GM04503 (cell line): ENCODE measurements at places on chromosomes 4 and X.

GRCh38 chrX:39981946-39982345 lies 115.8 kb downstream of the BCOR start:
- DNase-seq = no peak

DNA sequence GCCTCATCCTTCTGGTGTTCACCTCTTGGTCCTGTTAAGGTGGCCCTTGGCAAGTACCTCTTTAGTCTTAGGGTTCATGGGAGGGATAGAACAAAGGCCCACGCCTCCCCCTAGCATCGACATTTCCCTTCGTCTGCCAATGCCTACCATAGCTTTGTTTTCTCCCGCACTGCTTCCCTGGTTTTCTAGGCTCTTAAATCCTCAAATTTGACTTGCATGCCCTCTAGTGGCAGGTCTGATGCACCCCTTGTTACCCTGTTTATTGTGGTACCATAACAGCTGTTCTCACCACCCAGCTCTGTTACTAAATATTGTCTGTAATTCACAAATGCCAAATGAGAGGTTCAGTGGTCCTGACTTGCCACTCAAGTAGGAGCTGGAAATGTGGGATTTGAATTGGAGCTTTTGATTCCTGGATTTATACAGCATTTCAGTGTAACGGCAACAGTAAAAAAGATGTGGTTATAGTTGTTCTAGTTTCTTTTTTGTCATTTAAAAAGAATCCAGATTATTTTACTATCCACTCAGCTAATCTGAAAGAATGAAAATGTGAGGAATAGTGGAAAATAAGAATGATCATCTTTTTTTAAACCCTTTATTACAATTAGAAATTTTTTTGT lies 100.1 kb downstream of the REPS2 start:
- no peak for DNase-seq

- no peak for DNase-seq
These were observed at the start of the genes DHRSX and ZBED1 for GRCh38 chrX:2500803-2501558. TSS of gene DHRSX (minus strand) at chrX:2500976. CDS start at chrX:2500925, 51 bp downstream. TSS of gene ZBED1 (minus strand) at chrX:2500976. CDS start at chrX:2490719, 10,257 bp downstream.

- DNase-seq = no peak
These were observed 244.2 kb upstream of the GRID2 start for GRCh38 chr4:92059615-92060014.

DNA sequence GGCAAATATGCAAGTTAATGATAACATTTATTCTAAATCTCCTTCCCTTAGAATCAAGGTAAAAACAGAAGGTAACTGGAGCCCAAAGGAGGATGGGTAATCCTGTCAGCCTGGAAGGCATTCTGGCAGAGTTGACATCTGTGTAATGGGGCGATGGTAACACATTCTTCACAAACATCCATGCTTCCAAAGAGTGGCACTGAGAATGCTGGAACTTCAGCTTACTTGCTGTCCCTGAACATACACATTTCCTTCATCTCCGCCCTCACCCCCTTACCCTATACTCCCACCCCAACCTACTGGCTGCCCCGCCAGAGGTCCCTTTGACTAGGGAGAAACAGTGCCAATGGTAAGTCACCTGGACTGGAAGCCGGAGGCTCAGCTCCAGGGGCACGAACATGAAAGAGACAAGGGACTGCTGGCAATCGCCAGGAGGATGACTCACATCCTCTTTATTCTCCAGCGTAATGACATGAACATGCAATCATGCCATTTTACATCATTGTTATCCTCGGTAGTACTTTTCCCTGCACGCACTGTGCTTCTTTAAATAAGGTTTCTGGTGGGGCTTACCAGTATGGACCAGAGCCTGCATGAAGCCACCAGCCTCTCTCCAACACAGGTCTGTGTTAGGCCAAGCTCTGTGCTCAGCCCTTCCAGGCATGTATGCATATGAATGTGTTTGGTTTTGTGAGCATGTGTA lies 694.2 kb upstream of the TENM3 start:
- peak; percentile 55 for DNase-seq

- no peak for DNase-seq
These were observed 191.2 kb downstream of the BANK1 start for GRCh38 chr4:101981756-101982155.

- peak; percentile 54 for DNase-seq
These were observed 1.2 kb upstream of the CHRNA9 start for GRCh38 chr4:40333921-40334352.

GRCh38 chr4:81688085-81688484 lies 216.4 kb upstream of the RASGEF1B start:
- no peak for DNase-seq

DNA sequence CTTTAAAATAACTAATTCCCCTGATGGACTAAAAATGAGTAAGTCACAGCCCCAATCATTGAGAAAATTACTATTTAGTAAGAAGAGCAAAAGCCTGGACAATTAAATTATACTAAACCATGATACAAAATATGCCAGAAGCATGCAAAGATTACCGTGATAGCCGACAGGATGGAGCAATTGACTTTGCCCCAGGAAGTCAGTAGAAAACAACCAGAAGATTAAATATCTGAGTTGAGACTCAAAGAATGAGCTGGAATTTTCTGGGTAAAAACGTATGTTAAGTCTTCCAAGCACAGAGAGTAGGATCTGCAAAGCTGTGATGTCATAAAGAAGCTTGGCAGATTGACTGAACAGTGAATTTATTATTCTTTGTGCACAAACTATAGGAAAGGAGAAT lies 816.1 kb upstream of the TENM3 start:
- DNase-seq = no peak

- no peak for DNase-seq
These were observed 1.0 kb upstream of the ANKRD17 start for GRCh38 chr4:73259571-73260090.

DNA sequence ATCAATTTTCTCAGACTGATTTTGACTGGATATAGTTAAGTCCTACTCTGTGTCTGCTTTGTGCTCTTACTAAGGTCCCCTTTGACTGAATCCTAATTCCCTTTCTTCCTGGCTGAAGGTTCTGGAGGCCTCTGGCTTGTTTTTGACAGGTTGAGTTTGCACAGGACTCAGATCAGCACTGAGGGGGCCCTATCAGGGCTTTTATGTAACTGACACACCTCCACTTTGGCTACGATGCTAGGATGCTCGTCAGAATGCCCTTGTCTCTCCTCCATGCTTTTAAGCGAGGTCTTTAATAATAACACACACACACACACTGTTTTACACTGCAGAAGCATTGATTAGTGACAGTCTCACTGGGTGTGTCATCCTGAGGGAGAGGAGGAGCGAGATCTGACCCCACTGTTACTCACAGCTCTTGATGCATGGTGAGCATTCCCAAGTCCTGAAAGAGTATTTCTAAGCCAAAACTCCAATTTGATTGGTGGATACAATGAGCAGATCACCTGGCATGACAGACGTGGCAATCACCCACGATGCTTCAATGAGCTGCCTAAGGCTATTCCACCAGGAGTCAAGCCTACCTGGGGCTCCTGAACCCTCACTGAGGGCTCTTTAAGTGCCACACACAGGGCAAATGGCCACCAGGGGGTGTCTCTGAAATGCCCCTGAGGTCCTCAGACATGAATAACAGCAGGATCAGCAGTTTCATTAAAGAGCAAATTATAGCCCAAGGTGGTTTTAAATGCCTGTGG lies 130.4 kb upstream of the CPEB2 start:
- no peak for DNase-seq

DNA sequence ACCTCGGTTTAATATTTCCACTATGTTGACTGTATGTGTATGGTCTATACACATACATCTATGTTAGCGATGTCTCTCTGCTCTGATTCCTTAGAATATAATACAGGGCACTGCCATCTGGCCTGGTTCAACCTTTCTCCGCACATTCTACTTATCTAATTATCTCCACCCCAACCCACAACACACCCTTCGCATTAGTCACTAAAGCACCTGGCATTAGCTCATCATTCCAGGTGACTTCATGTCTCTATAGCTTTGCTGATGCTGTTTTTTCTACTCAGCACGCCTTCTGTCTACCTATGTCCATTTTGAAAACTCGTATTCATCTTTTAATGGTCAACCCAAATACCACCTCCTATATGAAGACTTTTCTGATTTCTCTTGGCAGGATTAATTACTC lies 425.2 kb upstream of the RASGEF1B start:
- no peak for DNase-seq

DNA sequence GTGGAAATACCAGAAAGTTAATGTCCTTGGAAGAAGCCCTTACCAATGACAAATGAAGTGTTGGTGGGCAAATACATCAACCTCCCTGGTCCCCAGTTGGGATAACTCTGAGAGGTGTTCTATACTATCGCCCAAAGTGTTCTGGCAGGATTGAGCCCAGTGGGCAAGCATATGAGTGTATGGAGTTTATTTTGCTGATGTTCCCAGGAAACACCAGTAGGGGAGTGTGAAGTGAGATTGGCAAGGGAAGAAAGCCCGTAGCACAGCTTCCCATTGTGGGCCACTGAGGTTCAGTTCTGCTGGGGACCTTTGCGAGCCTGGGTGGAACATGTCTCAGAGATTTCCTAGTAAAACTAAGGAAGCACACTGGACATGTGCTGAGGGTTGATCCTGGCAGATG lies 65.1 kb downstream of the ARHGAP6 start:
- DNase-seq = no peak

DNA sequence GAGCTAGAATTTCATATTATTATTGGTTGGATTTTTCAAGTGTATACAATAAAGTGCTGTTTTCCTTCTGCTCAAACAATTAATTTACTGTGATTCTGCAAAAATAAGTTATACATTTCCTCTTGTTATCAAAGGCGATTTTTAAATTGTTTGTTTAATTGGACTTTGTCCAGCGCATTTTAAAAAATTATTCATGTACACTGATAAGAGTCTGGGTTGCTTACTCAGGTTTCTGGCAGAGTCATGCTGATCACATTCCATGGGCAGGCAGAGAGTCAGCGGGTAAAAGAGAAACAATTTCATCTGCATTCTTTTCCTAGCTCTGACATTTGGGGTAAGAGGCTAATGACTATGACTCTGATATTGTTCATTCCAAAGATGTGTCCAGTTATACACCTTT lies 8.9 kb downstream of the FAT4 start:
- DNase-seq = no peak

DNA sequence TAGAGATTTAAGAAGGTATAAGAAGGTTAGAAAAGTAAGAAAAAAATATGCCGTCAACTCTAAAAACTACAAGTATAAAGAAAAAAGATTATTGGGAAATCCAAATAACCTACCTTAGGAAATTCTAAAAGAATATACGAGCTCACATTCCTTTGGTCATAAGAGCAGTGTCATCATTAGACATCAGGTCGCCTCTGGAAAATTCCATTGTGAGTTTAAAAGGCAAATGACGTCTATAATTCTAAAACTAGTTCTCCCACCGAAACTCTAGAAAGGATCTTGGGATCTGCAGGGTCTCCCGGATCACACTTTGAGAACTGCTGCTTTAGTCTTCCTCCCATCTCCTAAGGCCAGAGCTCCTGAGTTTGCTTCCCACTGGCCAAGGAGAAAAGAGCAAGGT lies 518 bp upstream of the SAT1 start:
- no peak for DNase-seq

DNA sequence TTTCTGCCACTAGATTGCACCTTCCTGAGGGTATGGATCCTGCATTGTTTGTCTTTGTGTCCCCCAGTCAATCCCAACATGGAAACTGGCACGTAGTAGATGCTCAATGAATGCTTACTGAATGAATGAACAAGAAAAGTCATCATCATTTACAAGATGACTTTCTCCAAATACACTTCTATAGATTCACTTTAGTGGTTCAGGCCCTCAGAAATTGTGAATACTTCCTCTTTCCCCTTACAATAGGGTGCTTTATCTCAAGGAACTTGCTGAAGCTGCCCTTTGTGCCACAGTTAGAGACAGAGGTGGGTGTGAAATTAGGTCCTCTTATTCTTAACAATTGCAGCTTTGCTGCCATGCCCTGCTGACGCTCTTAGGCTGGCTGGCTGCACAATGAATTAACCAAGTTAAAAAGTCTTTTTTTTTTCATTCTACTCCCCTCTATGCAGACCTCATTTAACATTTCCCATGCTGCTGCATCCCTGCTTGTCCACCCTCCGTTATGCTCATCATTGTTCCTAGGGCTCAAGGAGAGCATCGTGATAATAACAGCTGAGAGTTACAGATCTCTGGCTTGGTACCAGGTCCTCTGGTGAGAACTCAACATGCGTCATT lies 108.0 kb upstream of the ZNF518B start:
- DNase-seq = no peak

- no peak for DNase-seq
These were observed at the start of gene CXCL3 for GRCh38 chr4:74038425-74039314. TSS of gene CXCL3 (minus strand) at chr4:74038689. CDS start at chr4:74038611, 78 bp downstream.

- peak; percentile 64 for DNase-seq
These were observed 56.2 kb downstream of the RTL9 start for GRCh38 chrX:110414679-110415439.

- DNase-seq = no peak
These were observed 25.9 kb downstream of the CFAP299 start for GRCh38 chr4:80361329-80361900.

GRCh38 chrX:18036394-18036793 lies 175.3 kb upstream of the RAI2 start:
- DNase-seq = no peak
